CD8-positive, alpha-beta T cell (primary cell): ENCODE measurements at places on chromosomes 3 and 15. TPM values are rescaled to one million over a fixed set of nuclear protein-coding genes. Genes with fewer than 3 reads are reported as not detected.

DAZL gene
- not detected for total RNA-seq

SLC28A1 gene
- not detected for total RNA-seq

GOLGA8J gene
- not detected for total RNA-seq

IQCF2 gene
- not detected for total RNA-seq
